Thoracic aorta (tissue), 2 donors: ENCODE measurements at places on chromosomes 7 and 10. TPM values are rescaled to one million over a fixed set of nuclear protein-coding genes. Genes with fewer than 3 reads are reported as not detected.

Gene CTAGE8
- 2.1 TPM for total RNA-seq

Gene IMMP2L
- 13.1 TPM for total RNA-seq

Gene MUC3A
- total RNA-seq, result 0.49 TPM

Gene SPRN
- total RNA-seq, result not detected

Gene FRA10AC1
- 25.7 TPM for total RNA-seq

Gene CFAP69
- total RNA-seq, result 3.8 TPM

Gene FANK1
- not detected for total RNA-seq

Gene PRPF18
- 40.2 TPM for total RNA-seq

Gene ST8SIA6
- total RNA-seq, result 1.5 TPM

Gene CPA4
- not detected for total RNA-seq

Gene GRID2IP
- total RNA-seq, result 0.14 TPM

Gene FAM3C
- 50.2 TPM for total RNA-seq

Gene PNLIPRP1
- not detected for total RNA-seq

Gene FBH1
- total RNA-seq, result 94.1 TPM

Gene CLIP2
- total RNA-seq, result 50.7 TPM

Gene INPP5F
- 17.1 TPM for total RNA-seq

Gene ZNF467
- total RNA-seq, result 4.6 TPM

Gene POMZP3
- total RNA-seq, result 6.8 TPM

Gene RNLS
- 6.2 TPM for total RNA-seq

Gene PRXL2A
- 23.5 TPM for total RNA-seq

Gene TBX20
- total RNA-seq, result 0.35 TPM

Gene SDK1
- total RNA-seq, result 29.2 TPM

Gene GJC3
- total RNA-seq, result not detected

Gene FAM25G
- total RNA-seq, result not detected

Gene SPDYE2
- total RNA-seq, result not detected

Gene ARHGAP22
- 15.4 TPM for total RNA-seq

Gene HOXA1
- 3.1 TPM for total RNA-seq

Gene GNAI1
- 11.1 TPM for total RNA-seq

Gene PALD1
- 19.5 TPM for total RNA-seq

Gene FZD8
- total RNA-seq, result 21.3 TPM

Gene SLC13A1
- total RNA-seq, result not detected

Gene CTTNBP2
- 9.2 TPM for total RNA-seq

Gene LLCFC1
- total RNA-seq, result not detected

Gene MRPS17
- total RNA-seq, result 13.1 TPM

Gene TLX1
- total RNA-seq, result not detected

Gene FGFR2
- total RNA-seq, result 16.2 TPM

Gene LIPF
- not detected for total RNA-seq

Gene ANXA8L1
- total RNA-seq, result not detected

Gene MBL2
- total RNA-seq, result not detected

Gene ZNF485
- total RNA-seq, result not detected

Gene CNPY1
- not detected for total RNA-seq

Gene SAMD9L
- total RNA-seq, result 23.2 TPM

Gene KIAA1217
- total RNA-seq, result 15.2 TPM

Gene DNA2
- total RNA-seq, result 1.6 TPM

Gene TUBAL3
- total RNA-seq, result not detected

Gene ACHE
- 5.1 TPM for total RNA-seq

Gene ZPBP
- total RNA-seq, result not detected

Gene SLK
- total RNA-seq, result 91.2 TPM

Gene ASB4
- not detected for total RNA-seq

Gene CHST15
- total RNA-seq, result 34.0 TPM

Gene GCC1
- 17.7 TPM for total RNA-seq

Gene PDK4
- 79.5 TPM for total RNA-seq

Gene CALCR
- not detected for total RNA-seq

Gene NAT16
- not detected for total RNA-seq

Gene PRPS1L1
- total RNA-seq, result not detected
